ENCODE measurements at places on chromosomes 6 and 20. TPM values are rescaled to one million over a fixed set of nuclear protein-coding genes. Genes with fewer than 3 reads are reported as not detected.

The AHCY gene
- 43.2 TPM for total RNA-seq

- H3K36me3 ChIP-seq, result peaks cover 9% of the 10 kb centered on the region
- no peaks in the 10 kb centered on the region for H3K27me3 ChIP-seq
- no peak overlapping the region for H3K27ac ChIP-seq
- H3K4me3 ChIP-seq, result no peak overlapping the region
Measured at GRCh38 chr6:158184608-158185007, 16.5 kb downstream of the GTF2H5 start.

The OR2H1 gene
- total RNA-seq, result not detected

The KIAA1755 gene
- 21.6 TPM for total RNA-seq

DNA sequence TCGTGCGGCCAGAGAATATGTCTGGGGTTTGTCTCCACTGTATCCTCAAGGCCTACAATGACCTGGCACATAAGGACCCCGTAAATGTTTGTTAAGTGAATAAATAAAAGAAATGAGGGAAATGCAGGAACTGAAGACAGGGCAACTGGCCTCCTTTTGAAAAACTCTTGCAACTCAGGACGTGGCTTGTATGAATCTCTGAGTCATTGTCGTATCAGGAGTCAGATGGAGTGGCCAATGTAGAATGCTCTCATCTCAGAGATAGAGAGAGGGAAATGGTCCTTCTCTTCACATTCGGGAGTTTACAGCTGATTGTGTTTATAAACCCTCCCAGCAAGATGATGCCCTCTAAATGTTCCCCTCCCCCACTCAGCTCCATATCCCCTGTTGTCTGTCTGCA, 57.1 kb downstream of the UST start:
- H3K4me3 ChIP-seq, result no peak overlapping the region
- DNase-seq, result no peak
- H3K36me3 ChIP-seq, result no peaks in the 10 kb centered on the region
- no peaks in the 10 kb centered on the region for H3K4me1 ChIP-seq

The TREM1 gene
- total RNA-seq, result 0.55 TPM

- H3K36me3 ChIP-seq, result peaks cover 37% of the 10 kb centered on the region
- DNase-seq, result no peak
- H3K27ac ChIP-seq, result no peak overlapping the region
- H3K27me3 ChIP-seq, result no peaks in the 10 kb centered on the region
Measured at GRCh38 chr20:49853640-49854039, 41.0 kb downstream of the SLC9A8 start.

Data from spinal cord (tissue), 10 donors.